ENCODE measurements at places on chromosomes 7 and 10. TPM values are rescaled to one million over a fixed set of nuclear protein-coding genes. Genes with fewer than 3 reads are reported as not detected.

- no peak for DNase-seq
These were observed 133.9 kb downstream of the MTPAP start for GRCh38 chr10:30215141-30215540.

GRCh38 chr7:29810813-29811482 is 4.6 kb downstream of the WIPF3 start:
- no peak for DNase-seq

DNA sequence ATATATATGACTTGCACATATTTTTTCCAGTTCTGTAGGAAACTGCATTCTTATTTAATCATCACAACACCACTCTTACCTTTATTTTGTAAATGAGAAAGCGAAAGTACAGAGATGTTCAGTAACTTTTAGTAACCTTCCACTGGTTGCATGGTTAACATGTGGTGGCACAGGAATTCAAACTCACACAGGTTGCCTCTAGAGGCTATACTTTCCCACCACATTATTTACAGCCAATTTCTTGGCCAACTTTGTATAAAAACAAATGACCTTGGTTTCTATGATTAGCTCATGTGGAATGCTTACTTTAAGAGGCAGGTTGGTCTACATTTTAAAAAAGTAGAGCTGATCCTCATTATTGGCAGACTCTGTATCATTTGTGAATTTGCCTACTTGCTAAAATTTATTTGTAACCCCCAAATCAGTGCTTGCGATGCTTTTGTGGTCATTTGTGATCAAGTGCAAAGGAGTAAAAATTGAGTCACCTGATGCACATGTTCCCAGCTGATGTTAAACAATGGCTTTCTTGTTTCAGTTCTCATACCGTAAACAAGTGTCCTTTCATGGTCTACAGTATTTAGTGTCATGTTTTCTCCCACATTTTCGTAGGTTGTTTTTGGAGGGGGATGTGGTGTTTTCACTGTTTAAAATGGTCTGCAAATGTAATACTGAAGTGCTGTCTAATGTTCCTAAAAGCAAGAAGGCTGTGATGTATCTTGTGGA is 14.8 kb downstream of the BBS9 start:
- DNase-seq = no peak

- peak; percentile 5 for DNase-seq
These were observed 213.6 kb upstream of the INHBA start for GRCh38 chr7:41916450-41916927.

GRCh38 chr10:97046456-97047082 is 139.2 kb downstream of the SLIT1 start:
- DNase-seq = no peak

GRCh38 chr10:78203915-78204818 is 170.5 kb downstream of the RPS24 start:
- DNase-seq = no peak

DNA sequence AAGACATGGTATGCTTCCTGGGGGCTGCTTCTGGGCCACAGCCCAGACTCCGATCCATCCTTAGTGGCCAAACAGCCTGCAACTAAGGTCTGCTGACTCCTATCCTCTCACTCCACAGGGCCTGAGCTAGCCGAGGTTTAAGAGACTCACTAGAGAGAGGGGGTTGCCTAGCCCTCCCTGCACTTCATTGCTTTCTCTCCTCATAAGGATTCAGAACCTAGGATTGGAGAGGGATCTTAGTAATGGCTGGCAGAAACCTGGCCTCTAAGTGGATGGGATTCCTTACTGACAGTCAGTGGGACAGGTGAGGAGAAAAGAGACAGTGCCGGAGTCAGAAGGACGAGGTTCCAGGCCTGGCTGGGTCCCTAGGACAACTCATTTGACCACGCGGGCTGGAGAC is 8.2 kb upstream of the DDIT4 start:
- DNase-seq = no peak

DNA sequence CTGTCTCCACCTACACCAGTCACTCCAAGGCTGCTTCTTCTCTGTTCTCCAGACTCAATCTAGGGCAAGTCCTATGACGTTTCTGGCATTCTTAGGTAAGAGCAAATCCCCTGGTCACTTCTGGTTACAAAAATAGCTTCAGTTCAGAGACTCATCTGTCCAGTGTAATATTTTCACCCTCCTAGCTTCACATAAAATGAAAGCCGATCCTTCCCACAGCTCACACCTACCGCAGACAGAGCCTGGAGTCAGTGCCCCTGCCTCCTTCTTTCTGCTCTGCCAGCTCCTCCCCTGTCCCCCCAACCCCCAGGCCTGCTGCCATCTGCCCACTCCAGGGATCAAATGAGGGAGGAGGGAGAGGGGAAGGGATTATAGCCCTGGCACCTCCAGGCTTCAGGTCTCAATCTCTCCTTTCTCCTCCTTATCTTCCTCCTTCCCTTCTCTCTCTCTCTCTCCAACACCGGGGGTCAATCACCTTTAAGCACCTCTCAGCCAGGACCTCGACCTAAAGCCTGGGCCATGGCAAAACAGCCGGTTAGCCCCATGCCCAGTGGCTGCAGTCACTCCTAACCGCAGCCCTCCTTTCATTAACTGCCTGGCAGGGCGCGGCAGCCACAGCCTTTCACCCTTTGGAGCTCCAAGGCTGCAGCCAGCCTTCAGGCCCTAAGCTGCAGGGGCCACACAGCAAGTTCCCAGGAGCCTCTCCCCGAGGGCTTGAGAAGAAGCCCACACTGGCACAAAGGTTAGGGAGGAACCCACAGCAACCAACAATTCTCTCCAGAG is 292.6 kb upstream of the MGMT start:
- DNase-seq = no peak

GRCh38 chr7:41244246-41244645 is 458.6 kb downstream of the INHBA start:
- DNase-seq = no peak

GRCh38 chr10:126519185-126519584 is 130.9 kb upstream of the ADAM12 start:
- no peak for DNase-seq

The INMT gene
- 1.5 TPM for polyA plus RNA-seq

The PON3 gene
- polyA plus RNA-seq = 2.4 TPM

The HELLS gene
- 35.0 TPM for polyA plus RNA-seq

The KLF6 gene
- polyA plus RNA-seq = 53.6 TPM

The LMBR1 gene
- 53.2 TPM for polyA plus RNA-seq

The IMPDH1 gene
- 30.9 TPM for polyA plus RNA-seq

The AVPI1 gene
- 5.0 TPM for polyA plus RNA-seq

The PRSS2 gene
- not detected for polyA plus RNA-seq
